ENCODE measurements at places on chromosomes 2 and 18.

- peak; percentile 43 for DNase-seq
Measured at GRCh38 chr18:45775241-45775676, 50.2 kb upstream of the SIGLEC15 start.

- no peak for DNase-seq
Measured at GRCh38 chr2:157257312-157258252, at the start of gene GALNT5. Gene GALNT5, plus strand, starts transcription at chr2:157257705. Its CDS starts 378 bp downstream, at chr2:157258083.

DNA sequence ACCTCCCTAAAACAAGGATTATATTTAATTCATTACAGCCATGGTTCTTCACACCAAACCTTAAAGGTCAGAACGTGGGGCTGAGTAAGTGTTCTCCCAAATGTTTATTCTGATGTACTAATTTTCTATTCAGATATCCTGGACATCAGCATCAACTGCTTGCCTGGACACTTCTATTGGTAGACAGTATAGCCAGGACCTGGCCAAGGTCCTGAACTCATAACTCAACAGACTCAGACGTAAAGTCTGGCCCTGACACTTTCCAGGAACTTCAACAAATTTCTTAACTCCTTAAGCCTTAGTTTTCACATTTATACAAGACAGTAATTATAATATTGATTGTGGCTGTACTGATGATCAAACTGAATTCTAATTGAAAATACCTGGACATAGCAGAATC lies 89.1 kb downstream of the AKAIN1 start:
- DNase-seq, result no peak

GRCh38 chr2:176268976-176269318 lies 295 bp upstream of the MTX2 start:
- DNase-seq, result no peak

DNA sequence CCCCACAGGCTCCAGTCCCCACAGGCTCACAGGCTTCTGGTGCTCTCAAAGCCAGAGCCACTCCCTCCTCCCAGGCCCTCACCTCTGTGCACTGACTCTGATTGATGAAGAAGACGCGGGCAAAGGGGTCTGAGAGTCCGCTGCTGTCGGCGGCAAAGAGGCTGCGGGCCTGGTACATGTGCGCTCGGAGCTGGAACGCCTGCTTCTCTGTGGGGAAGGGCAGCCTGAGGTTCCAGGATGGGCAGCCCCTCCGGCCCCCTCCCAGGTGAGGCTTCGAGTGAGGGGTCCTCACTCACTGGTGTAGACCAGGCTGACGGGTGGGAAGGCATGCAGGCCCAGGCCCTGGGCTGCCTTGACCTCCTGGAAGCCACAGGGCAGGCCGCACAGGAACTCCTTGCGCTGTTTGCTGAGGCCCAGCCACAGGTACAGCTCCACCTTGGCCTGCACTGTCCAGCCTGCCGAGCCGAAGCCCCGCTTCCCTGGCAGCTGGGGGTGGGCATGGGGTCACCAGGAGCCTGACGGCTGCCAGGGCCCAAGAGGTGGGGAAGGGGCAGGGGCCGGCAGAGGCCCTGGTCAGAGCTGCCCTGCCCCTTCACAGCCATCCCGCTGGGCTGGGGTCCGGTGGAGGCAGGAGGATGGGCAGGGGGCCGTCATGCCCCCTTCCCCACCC lies 2.0 kb downstream of the OTOF start:
- DNase-seq, result no peak

- no peak for DNase-seq
Measured at GRCh38 chr18:45336448-45336847, 278.8 kb upstream of the SLC14A2 start.

Measured in activated CD4-positive, alpha-beta T cell treated with anti-CD3 and anti-CD28 coated beads for 4 hours (primary cell).